ENCODE measurements at places on chromosomes 3 and 15.

- no peak for DNase-seq
Measured at GRCh38 chr3:138457863-138458735, 23.7 kb downstream of the ESYT3 start.

DNA sequence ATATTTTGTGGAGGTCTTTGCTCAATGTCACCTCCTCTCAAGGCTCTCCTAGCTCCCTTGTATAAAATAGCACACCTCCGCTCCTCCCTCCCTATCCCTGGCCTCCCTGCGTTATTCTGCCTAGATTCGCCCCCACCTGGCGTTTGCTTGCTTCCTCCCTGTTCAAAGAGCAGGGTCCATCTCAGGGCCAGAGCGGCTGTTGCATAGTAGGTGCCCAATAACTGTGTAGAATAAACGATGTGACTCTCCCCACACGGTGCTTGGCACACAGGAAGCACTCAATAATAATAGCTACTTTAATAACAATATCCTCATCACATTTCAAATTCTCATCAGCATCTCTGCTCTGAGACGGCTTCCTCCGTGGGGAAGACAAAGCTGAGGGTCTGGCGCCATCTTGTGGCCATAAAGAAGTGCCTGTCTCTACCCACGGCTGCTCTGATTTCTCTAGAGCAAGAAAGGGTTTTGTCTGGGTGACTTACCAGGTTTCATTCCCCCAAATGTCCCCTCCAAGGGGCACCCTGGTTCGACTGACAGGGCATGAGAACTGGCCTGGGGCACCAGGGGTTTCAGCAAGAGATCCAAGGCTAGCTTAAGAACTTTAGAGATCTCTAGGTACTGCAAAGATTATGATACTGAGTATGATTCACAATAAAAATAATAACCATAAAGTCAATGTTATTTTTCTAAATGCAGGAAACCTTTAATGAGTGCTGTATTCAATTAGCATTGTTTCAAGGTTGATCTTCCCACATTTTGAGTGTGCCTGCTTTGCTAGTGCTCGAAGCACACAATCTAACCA, 16.1 kb downstream of the CD276 start:
- DNase-seq = peak; percentile 60

- DNase-seq = no peak
Measured at GRCh38 chr15:93485438-93486327, 396.7 kb upstream of the RGMA start.

GRCh38 chr3:157906627-157907026, 199.6 kb downstream of the SHOX2 start:
- no peak for DNase-seq

GRCh38 chr3:190432216-190432615, 17.5 kb downstream of the TMEM207 start:
- DNase-seq = no peak

DNA sequence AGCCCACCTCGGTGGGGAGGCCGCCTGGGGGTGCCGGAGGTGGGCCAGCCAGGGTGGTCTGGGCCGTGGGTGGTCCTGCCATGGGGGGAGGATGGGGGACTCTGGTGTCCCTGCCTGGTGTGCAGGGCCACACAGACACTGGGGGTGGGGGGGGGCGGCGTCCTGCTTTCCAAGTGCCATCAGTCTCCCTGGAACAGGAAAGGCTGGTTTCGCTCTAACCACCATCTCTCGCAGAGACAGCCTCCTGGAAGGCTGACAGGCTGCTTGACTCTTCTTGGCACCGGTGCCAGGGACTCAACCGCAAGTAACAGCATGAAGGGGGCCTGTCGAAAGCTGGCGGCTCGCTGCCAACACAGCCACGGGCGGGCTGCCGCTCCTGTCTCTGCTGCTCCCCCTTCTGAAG, 40.3 kb downstream of the RGMA start:
- DNase-seq = no peak

- no peak for DNase-seq
Measured at GRCh38 chr3:80213086-80213485, 445.3 kb upstream of the ROBO1 start.

DNA sequence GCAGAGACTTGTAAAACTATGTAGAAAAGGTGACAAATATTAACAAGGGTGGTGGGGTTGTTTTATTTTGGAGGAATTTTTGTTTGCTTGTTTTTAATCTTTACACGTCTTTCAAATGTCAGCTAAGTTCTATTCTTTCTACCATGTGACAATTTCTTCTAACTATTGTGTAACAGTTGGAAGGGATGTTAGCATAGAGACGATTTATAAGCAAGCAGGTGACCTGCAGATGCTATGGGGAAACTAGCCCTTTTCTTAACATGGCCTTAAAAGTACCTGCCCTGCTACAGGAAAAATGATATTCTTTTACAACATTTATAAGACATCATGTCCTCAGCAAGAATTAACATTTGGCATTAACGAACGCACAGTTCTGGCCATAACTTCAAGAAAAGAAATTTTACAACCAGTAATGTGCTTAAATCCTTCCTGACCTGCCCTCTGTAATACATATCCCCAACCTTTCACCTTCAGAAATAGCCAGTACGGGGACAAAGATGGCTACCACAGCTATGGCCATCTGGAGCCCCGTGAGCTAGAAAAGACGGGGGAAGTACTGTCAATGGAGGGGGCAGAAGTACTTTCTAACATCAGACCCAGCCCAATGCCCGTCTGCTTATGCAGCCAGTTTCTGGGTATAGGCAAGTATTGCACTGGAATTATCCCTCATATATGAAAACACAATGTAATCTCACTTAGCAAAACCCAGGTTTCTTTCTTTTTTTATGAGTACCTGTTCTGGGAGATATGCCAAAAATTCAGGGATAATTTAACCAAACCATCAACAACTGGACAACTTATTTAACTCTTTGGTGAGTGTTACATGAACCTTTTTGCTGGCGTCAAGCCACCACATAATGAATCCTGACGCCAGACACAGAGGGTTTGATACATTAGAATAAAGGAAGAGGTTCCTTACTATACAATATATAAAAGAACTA, 67.7 kb upstream of the NR2F2 start:
- no peak for DNase-seq

DNA sequence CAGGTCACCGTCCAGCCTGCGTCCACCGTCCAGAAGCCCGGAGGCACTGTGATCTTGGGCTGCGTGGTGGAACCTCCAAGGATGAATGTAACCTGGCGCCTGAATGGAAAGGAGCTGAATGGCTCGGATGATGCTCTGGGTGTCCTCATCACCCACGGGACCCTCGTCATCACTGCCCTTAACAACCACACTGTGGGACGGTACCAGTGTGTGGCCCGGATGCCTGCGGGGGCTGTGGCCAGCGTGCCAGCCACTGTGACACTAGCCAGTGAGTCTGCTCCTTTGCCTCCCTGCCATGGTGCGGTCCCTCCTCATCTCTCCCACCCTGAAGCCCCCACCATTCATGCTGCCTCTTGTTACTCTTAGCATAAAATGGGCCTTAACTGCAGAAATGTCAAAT, 39.2 kb downstream of the BOC start:
- DNase-seq = no peak

DNA sequence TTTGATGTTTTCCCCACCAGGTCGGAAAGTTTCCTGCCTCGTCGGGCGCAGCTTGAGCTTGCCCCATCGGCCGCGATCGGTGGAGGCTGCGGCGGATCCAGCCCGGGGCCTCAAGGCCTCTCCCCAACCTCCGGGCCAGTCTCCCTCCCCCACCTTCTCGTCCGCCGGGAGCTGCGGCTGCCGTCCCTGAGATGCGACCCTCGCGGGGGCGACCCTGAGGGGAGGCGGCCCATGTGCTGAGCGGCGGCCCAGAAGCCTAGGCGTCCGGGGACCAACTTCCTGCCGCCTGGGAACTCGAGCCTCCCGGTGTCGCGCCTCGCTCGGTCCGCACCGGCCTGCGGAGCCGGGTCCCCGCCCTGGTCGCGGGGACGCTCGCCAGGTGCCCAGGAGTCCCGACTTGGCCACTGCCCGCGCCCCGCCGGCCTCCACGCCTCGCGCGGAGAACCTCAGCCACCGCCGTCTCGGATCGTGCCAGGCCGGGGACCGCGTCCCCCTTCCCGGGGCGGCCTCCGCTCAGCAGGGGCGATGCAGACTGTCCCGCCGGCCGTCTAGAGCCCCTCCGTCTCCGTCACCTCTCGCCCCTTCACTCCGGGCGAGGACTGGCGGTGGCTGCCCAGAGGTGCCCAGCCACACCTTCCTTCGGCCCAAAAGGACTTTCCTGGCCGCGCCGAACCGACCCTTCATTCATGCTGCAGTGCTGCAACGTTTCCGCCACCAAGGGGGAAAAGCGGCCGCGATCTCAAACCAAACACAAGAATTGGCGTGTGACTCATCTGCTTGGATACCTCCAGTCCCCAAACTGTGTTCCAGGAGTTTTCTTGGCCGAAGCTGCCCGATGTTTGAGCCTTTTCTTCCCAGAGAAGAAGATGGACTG, 656 bp downstream of the SLMAP start:
- DNase-seq = peak; percentile 6

DNA sequence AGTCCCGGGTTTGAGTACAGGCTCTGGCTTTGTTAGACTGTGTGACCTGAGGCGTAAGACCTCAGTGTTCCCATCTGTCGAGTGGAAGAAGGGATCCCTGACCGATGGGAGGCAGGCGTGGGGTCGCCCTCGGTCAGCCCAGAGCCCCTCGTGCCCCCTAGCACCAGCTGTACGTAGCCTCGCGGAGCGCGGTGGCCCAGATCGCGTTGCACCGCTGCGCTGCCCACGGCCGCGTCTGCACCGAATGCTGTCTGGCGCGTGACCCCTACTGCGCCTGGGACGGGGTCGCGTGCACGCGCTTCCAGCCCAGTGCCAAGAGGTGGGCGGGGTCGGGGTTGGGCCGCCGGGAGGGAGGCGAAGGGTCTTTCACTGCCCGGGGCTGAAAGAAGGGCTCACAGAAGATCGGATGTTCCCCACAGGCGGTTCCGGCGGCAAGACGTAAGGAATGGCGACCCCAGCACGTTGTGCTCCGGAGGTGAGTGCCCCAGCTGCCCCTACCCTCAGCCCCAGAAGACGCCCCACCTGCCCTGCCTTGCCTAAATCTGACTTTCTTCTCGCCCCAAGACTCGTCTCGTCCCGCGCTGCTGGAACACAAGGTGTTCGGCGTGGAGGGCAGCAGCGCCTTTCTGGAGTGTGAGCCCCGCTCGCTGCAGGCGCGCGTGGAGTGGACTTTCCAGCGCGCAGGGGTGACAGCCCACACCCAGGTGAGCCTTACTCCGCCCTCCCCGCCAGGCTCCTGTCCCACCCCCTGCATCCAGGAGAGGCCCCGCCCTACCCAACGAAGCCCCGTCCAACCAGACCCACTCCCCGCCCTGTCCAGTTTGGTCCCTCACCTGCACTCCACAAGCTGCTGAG, 3.5 kb upstream of the LSMEM2 start:
- no peak for DNase-seq

DNA sequence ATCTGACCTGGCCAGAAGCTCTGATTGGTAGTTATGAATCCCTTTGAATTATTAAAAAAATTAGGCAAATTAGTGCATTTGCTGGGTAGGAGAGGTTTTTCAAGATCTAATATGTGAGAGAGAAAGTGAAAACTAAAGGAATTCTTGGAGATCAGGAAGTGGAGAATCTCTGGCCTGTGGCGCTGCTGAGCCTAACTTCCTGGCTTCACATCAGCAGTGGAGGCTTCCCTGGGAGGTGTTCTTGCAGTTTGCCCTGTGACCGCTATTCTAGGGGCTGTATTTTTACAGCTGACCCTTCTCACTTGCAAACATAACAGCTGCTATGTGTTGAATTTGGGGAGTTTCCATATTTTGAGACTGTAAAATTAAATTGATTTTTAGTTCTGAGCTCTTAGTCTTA, 166.4 kb downstream of the ATG7 start:
- no peak for DNase-seq

DNA sequence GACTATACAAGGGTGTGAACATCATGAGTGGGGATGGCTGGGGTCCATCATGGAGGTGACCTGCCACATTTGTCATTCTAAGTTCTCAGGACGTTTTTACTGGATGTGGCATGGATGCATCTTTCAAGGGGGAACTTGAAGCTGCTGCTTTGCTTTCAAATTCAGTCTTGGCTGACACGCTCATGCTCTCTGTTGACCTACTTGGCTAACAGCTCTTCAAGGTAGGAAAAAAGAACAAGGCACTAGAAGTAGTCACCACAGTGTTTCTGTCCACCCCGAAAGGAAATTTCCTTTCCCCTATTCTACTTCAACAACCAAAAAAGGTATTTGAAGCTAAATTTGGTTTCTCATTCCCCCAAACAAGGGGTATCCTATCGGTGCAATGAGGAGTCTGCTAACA, 15.0 kb downstream of the STIMATE start:
- DNase-seq = no peak

DNA sequence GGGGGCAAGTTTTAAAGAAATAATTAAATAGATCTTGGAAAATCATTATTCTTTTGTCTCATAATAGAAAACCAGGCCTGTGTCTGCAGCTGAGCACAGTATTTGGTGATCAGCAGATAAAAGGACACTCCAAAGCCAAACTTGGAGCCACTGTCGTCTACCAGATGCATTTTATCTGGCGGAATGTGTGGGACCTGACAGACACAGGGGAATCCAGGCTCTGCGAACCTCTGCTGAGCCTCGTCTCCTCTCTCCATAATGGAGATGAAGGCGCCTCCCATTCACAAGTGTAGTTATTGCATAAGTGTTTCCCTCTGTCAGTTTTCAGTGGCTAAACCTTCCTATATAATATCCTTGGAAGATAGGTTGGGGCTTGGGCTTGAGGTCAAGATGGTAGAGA, 42.1 kb downstream of the EEFSEC start:
- no peak for DNase-seq

DNA sequence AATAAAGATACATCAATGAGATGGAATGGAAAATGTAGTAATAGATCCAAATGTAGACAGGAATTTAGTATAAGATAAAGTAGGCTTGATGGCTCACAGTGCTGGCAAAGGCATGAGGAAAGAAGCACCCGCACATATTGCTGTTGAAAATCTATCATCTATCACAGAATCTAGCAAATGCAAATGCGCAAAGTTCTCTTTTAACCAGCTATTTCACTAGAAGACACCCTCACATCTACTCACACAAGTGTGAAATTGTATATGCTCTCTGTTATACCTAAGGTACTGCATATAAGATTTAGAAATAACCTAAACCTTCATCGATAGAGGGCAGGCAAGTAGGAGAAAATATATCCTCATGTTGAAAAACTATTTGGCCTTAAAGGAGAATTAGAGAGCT, 756.7 kb upstream of the SEMA6D start:
- no peak for DNase-seq

GRCh38 chr3:142723665-142723967, 218 bp upstream of the TRPC1 start:
- no peak for DNase-seq

DNA sequence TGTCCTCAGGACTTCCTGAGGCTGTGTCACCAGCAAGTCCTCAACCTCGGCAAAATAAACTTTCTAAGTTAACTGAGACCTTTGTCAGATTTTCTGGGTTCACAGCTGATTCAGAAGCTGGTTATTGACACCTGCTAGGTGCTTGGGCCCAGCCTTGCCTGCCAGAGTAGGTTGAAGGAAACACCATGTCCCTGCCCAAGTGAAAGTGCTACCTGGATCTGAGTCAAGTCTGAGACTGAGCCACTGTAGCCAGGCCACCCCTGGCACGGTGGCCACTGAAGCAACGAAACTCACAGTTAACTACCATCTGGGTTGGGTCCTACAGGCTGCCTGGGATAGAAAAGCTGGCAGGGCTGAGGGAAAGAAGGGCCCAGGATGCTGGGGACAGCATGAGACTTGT, 8.2 kb downstream of the HYAL2 start:
- no peak for DNase-seq
